HepG2 (cell line): ENCODE measurements at places on chromosomes 5 and 9.

GRCh38 chr5:30387974-30388632 lies 805.4 kb upstream of the CDH6 start:
- H3K27me3 ChIP-seq, result no peaks in the 10 kb centered on the region
- H3K36me3 ChIP-seq, result no peaks in the 10 kb centered on the region
- H3K4me3 ChIP-seq, result no peak overlapping the region
- H3K27ac ChIP-seq, result no peak overlapping the region

DNA sequence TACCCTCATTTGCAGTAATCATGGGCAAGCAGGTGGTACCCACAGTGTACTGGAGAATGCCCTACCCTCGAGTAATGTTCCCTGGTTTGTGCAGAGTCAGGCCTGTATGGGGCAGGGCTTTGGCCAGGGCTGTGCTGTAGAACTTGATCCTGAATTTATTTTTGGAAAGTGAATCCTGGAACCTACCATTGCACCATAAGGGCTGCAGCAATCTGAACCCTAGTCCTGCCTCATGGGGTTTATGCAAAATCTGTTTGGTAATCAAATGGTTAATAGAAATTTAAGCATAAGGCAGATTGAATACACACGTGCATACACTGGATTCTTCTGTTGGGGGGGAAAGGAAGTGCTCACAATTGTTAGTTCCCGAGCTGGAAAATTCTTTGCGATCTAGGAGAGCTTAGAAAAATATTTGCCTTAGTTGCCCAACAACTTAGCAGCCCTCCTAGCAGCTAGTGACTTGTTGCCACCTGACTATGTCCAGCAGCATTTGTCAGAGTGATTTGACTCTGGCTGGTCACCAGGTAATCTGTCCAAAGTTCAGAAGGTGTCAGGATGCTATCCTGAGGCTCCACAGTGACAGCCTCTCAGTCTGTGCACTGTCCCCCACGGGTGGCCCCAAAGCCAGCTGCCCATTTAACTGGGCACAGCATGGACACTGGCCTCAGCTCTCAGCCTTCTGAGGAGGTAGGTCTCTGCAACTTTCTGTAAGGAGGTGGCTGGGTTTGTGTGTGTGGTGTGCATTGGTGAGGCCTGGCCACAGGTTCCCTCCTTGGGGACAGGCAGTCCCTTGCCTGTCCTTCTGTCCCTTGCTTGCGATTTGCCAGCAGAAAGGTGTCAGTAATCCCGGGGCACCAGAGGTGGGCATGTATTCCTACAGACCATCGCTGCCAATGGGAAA lies 8.3 kb downstream of the MVB12B start:
- no peaks in the 10 kb centered on the region; the same call in 2 of the 3 replicates for H3K27me3 ChIP-seq
- peaks cover 3% of the 10 kb centered on the region; the same call in 2 of the 3 replicates for H3K36me3 ChIP-seq
- DNase-seq, result peak; percentile 99
- H3K4me3 ChIP-seq, result peak overlapping the region; percentile 78
- H3K27ac ChIP-seq, result peak overlapping the region; percentile 85
- peaks cover 95% of the 10 kb centered on the region for H3K4me1 ChIP-seq

DNA sequence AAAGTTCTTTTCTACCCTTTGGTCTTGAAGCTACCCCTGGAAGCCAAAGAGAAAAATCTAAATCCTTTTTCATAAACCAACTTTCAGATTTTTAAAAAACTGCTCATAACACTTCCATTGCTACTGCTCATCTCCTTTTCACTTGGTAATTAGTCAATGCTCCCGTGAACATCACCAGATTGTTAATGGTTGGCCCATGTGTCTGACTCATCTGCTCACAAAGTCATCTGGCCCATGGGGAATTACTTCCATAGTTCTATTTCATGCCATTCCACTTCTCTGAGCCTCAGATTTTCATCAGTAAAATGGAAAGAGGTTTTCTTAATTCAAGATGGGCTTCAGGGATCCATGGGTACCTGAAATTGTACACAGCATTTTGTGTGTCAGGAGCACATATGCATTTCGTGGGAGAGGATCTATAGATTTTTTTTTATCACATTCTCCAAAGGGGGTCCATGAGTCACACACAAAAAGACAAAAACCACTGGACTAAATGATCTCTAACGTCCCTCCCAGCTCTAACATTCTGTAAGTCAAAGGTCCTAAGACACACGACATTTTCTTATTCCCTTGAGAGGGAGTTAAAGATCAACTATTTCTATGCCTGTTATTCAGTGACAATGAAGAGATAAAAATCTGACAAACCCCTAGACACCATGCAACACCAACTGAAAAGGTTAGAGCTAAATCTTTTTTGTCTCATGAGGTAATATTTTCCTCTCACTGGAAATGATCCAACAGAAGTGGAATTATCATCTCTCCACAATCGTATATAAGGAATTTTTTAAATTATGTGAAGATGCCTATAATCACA lies 75.4 kb downstream of the TEX10 start:
- H3K27me3 ChIP-seq, result no peaks in the 10 kb centered on the region
- peaks cover 13% of the 10 kb centered on the region; the same call in 2 of the 3 replicates for H3K36me3 ChIP-seq
- H3K27ac ChIP-seq, result no peak overlapping the region
- H3K4me1 ChIP-seq, result no peaks in the 10 kb centered on the region
- no peak for DNase-seq

DNA sequence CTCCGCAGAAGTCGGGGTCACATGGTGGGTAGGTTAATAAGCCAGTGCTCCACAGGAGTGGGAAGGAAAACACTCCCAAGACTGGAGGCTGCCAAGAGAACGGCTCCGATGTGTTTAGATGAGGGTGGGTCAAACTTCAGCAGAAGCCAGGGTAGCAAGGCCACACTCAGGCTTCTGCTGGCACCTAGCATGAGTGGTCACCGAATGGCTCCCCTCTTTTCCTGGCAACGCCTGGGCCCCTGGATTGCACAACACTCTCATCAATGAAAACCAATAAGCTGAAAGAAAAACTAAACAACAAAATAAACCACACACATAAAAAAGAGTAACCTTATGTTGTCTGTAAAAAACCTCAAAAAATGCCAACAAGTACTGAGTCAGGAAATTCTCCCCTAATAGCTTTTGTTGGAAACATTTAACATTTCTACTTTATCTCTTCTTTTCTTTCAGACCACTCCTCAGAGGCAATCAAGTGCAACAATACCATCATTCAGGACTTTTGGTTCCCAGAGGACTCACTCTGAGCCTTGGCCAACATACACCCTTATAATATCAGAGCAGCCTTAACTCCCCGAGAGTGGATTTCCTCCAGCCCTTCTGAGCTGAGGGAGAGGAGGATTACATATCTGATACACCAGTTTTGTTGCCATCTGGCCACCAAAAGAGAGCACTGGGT lies 279.9 kb downstream of the ENC1 start:
- no peaks in the 10 kb centered on the region for H3K36me3 ChIP-seq
- peaks cover 31% of the 10 kb centered on the region for H3K4me1 ChIP-seq
- no peak overlapping the region for H3K4me3 ChIP-seq
- 0 out of 2 replicates have a peak, but pooled peaks cover 2% of the 10 kb centered on the region for H3K27me3 ChIP-seq

- H3K27ac ChIP-seq, result no peak overlapping the region
- no peaks in the 10 kb centered on the region for H3K36me3 ChIP-seq
- H3K4me1 ChIP-seq, result no peaks in the 10 kb centered on the region
- H3K27me3 ChIP-seq, result peaks cover 12% of the 10 kb centered on the region
Measured at GRCh38 chr9:126695186-126695585, 81.5 kb downstream of the LMX1B start.

- H3K4me1 ChIP-seq, result no peaks in the 10 kb centered on the region
- H3K4me3 ChIP-seq, result no peak overlapping the region
- peaks cover 25% of the 10 kb centered on the region; the same call in 2 of the 3 replicates for H3K36me3 ChIP-seq
- H3K27me3 ChIP-seq, result no peaks in the 10 kb centered on the region
- DNase-seq, result no peak
- no peak overlapping the region for H3K27ac ChIP-seq
Measured at GRCh38 chr5:160092960-160093707, 26.1 kb downstream of the PWWP2A start.

- no peaks in the 10 kb centered on the region; the same call in 2 of the 3 replicates for H3K27me3 ChIP-seq
- H3K4me3 ChIP-seq, result no peak overlapping the region
- no peaks in the 10 kb centered on the region for H3K36me3 ChIP-seq
- no peaks in the 10 kb centered on the region for H3K4me1 ChIP-seq
- no peak overlapping the region for H3K27ac ChIP-seq
- DNase-seq, result no peak
Measured at GRCh38 chr5:89827960-89828359, 581.6 kb downstream of the CETN3 start.
